ENCODE measurements at places on chromosomes 2 and 18.

GRCh38 chr2:234694244-234695013, 197.5 kb upstream of the ARL4C start:
- DNase-seq = no peak

- no peak for DNase-seq
Observed at GRCh38 chr2:196242131-196242620, 70.8 kb upstream of the STK17B start.

GRCh38 chr18:77007251-77007650, 125.3 kb downstream of the MBP start:
- DNase-seq = no peak

- peak; percentile 82 for DNase-seq
Observed at GRCh38 chr2:235594041-235594440, 100.2 kb downstream of the AGAP1 start.

DNA sequence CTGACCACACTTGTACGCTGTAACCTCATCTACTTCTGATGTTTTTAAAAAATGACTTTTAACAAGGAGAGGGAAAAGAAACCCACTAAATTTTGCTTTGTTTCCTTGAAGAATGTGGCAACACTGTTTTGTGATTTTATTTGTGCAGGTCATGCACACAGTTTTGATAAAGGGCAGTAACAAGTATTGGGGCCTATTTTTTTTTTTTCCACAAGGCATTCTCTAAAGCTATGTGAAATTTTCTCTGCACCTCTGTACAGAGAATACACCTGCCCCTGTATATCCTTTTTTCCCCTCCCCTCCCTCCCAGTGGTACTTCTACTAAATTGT, 2.1 kb downstream of the RHOB start:
- DNase-seq = no peak

- DNase-seq = no peak
Observed at GRCh38 chr18:74012954-74013630, 134.5 kb downstream of the FBXO15 start.

DNA sequence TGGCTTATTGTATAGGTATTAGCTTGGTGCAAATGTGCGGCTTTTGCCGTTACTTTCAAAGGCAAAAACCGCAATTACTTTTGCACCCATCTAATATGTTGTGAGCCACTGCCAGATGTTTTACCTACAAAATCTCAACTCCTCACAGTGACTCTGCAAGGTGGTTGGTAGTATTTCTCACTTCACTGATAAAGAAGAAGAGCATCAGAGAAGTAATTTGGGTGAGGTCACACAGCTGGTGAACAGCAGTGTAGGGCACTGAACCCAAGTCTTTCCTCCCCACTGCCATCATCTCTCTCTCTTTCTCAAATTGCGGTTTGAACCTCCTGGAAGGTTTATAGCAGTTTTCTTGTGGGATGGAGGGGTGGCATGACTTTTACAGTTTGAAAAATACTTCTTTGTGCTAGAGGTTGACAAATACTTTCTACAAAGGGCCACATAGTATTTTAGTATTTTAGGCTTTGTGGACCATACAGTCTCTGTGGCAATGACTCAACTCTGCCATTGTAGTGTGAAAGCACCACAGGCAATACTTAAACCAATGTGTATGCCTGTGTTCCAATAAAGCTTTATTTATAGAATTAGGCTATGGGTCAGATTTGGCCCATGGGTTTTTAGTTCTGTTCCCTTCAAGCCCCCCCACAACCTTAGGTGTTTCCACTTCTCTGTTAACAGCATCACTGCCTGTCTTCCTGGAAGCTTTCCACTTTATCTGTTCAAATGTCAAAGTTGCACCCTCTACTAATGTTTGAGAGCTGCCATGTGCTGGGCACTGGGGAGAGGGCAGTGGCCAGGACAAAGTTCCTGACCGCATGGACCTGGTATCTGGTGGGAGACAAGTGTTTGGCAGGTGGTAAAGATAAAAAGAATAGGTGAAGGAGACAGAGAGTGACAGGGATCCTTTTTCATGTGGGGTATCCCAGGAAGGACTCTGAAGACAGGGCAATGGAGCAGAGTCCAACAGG, 30.1 kb downstream of the FHOD3 start:
- no peak for DNase-seq

DNA sequence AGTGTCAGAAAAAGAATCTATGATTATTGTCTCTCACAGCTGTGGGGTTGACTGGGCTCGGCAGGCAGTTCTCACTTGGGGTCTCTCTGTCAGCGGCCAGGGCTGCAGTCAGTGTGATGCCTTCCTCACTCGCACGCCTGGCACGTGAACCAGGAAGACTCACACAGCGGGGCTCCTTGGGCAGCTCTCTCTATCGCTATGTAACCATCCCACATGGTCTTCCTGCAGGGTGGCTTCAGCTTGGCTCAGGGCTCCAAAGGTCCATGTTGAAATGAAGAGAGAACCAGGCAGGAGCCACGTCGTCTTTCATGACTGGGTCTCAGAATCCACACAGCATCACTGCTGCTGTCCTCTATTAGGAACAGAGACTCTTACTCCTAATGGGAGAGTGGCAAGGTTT, 30.6 kb upstream of the SLC1A4 start:
- DNase-seq = no peak

DNA sequence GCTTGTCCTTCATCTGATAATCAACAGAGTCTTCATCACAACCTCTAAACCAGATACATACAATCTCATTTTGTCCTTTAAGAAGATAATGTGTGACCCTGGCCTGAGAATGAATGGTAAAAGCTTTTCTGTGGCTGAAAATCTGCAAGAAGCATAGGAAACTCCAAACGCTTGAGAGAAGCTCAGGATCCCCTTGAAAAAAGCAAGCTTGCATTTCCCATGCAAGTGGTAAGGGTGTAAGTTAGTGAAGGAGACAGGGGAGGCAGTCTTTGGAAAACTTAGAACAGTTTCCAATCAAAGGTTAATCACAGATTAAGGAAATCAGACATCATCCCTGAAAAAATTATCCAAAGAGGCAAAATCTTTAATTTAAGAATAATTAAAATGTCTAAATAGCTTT, 413.6 kb upstream of the SALL3 start:
- DNase-seq = no peak

DNA sequence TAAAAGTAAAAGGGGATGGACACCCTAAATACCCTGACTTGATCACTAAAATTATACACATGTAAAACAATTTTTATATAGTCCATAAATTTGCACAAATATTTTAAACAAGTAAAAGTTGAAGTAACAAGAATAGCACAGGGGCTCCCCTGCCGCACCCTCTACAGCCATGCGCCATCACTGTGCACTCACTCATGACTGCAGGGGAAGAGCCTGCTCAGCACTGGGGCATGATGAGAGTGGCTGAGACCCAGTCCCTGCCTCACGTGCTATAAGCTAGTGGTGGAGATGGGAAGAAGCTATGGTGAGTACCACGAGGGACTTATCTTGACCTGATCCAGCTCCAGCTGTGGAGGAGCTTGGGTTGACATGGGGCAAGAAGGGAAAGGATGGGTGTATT, 46.9 kb upstream of the MYO1B start:
- DNase-seq = no peak

DNA sequence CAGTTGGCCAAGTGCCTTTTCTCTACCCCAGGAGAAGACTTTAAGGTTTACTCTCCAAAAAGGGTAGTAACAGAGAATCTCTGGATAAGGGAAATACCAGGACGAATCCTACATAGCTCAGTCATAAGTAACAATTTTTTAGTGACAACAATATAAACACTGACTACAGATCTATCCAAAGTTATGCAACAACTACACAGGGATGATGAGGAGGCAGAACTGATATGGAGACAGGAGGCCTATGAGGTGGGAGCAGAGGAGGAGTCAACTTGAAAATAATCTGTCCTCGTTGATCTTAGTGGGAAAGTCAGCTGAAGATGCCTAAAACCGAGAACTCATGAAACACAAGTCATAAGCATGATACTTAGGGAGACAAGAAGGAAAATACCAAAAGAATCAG, 40.2 kb downstream of the SLC35F5 start:
- no peak for DNase-seq

GRCh38 chr2:127083819-127084503, 23.0 kb downstream of the BIN1 start:
- DNase-seq = no peak

DNA sequence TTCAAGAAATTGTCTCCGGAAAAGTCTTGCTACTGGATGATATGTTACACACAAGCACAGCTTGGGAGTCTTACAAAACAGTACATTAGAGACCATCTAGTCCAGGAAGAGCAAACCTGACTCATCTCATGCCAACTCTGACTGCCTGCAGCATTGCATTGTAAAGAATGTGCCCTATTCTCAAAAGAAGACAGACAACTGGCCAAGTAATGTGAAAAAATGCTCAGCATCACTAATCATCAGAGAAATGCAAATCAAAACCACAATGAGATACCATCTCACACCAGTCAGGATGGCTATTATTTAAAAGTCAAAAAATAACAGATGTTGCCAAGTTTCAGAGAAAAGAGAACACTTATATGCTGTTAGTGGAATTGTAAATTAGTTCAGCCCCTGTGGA, 42.7 kb upstream of the GORASP2 start:
- no peak for DNase-seq

GRCh38 chr18:35389095-35389618, 12.0 kb upstream of the ZNF396 start:
- no peak for DNase-seq

DNA sequence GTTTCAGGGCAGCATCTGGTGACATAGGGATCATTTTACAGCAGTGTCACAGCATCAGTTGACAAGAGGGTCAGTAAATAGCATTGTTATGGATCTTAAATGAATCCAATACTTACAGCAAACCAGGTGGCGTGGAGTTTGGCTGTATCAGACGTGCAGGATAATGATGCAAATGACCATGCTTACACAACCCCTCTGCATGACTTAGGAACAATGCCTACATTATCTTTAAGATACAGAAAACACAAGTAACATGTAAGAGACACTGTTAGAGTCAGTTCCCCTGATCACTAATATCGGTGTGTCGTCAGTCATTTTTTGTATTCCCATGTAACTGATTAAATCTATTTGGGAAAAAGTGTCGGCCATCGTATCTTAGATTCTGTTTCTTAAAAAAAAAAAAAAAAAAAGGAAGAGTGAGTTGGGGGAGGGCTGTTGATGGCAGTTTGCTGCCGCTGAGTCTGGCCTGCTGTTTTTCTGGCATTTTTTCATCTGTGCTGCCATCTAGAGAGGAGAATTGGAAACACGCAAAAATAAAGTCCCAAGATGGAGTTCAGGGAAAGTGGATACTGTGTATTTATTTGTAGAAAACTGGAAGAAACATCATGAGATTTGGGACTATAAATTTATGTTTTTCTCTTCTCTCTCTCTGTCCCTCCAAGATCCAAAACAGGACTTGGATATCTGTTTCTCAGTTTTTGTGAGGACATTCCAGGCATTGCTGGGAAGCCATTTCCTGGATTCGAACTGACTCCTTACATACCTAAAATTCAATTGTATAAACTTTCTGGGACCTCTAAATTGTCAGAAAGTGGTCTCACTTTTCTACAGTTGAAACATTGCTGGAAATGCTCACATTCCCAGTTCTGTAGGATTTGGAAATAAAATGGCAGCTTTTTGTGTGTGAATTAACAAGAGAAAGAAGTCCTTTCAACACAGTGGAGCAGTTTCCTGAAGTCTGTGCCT, 60.3 kb upstream of the AGPS start:
- DNase-seq = peak; percentile 46

- DNase-seq = no peak
Observed at GRCh38 chr2:46434851-46435273, 44.5 kb upstream of the TMEM247 start.

GRCh38 chr18:71831039-71831438, 713.1 kb downstream of the CBLN2 start:
- DNase-seq = no peak

Data from DMS153 (cell line).